ENCODE measurements at places on chromosomes 1 and 21.

- no peak for DNase-seq
These were observed 278.9 kb downstream of the SEC16B start for GRCh38 chr1:177690996-177691395.

DNA sequence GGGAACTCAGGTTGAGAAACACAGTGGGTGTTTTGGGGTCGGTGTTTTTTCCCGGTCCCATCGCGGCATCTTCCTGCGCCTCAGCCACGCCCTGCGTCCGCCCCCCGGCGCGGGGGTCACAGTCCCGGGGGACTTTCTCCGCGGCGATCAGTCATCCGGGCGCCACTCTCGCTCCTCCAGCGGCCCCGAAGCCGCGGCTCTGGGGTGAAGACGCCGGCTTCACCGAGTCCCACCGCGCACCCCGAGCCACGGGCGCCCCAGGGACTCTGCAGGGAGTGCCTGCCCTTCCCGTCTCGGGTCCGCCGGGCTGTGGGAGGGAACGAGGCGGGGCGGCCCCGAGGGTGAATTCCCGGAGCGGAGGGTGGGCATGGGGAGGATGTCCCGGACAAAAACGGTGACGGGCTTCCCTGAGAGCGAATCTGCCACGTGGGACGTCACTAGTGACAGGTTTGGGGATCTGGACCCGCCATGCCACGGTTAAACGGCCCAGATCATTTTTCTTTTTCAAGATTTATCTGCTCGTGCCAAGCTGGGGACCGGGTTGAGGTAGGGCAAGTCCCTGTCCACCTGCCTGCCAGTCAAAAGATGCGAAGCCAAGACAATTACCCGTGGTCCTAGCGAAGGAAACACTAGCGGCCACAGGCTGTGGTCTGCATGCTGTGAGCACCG is 717 bp upstream of the BATF3 start:
- DNase-seq, result no peak

DNA sequence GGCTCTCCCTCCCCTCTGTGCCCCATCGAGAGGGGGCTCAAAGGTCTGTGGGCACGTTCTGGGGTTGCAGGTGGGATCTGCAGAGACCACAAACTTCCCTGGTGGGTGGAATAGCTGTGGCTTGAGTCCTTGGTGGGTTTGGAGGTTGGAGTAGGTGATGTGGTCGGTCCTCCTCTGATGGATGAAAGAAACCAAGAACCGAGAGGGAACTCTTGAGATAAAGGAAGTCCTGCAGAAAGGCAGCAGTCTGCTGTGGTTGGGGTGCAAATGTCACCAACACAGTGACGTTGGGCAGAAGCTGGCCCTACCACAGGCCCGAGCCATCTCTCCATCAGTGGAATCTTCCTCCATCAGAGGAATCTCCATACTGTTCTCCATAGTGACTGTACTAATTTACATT is 171.8 kb downstream of the FCRL5 start:
- DNase-seq, result no peak

DNA sequence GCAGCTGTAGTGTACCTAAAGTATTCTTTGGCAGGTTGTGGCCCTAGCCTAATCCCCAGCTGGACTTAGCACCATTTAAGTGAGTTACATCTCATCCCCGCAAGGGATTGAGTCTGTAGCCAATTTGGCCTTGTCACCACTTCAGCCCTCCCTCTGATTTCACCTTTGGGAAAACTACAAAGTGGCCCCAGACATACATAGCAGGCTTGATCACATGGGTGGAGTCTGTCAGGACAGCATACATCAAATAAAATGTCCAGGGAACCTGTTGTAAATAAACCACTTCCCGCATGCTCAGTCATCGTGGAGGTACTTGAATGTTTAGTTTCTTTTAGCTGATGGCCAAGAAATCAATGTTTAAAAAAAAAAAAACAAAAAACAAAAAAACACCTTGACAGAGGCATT is 142.5 kb downstream of the DHRS3 start:
- no peak for DNase-seq

DNA sequence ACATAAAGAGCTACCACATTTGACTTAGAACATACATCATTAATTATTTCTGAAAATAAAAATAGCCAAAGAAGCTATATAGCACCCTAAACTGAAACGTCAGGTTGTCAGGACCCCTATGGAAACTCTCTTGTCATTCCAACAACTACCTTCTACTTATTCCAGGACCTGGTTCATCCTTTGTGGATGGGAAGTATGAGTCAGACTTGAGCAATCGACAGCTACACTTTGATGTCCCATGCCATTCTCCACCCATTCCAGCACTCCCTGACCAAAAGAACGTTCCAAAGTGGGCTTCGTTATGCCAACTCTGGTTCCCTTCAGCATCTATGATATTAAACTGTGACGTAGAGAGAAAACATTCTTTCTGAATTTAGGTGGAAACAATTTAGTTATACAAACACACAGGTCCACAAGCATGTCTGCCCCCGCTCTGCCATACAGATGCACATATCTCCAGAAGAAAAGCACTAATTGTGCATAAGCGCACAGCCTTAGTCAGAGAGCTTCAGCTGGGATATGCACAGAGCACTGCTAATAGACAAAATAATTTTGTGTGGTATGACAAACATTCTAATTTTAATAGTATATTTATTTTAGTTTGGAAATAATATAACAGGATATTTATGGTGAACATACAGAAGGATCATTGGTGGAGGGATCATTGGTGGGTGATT is 723.1 kb upstream of the B3GALT2 start:
- DNase-seq, result no peak

DNA sequence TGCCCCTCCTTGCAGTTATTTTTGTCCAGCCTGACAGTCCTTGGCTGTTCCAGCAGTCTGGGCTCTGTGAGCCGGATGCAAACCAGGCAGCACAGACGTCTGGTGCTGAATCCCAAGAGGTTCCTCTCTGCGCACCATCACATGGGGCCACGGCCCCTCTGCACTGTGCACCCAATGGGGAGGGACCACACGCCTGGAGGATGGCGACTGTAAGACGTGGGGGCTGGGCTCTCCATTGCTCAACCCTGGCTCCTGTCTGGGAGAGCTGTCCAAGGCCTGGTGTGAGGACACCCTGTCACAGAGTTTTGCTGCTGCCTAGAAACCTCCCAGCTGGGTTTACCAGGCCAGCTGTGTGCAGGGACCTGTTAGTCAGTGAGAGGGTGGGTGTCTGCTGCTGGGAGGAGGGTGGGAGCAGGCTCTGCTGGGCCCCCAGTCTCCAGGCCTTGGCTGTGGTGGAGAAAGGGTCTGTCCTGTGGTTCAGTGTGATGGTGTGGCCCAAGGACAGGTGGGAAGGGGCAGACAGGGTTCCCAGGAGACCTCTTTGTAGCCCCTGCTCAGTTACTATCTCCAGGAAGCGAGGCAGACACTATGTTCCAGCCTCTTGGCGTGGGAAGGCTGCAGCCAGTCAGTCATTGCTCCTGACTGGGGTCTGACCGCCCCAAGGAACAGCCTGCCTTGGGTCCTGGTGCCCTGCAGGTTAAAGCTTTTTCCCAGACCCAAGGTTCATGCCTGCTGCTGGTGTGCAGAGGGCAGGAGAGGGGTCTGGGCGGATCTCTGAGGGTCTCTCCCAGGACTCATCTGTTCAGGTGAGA is 13.8 kb downstream of the HEYL start:
- DNase-seq, result no peak

- no peak for DNase-seq
These were observed 96.6 kb downstream of the FGGY start for GRCh38 chr1:59393211-59394180.

DNA sequence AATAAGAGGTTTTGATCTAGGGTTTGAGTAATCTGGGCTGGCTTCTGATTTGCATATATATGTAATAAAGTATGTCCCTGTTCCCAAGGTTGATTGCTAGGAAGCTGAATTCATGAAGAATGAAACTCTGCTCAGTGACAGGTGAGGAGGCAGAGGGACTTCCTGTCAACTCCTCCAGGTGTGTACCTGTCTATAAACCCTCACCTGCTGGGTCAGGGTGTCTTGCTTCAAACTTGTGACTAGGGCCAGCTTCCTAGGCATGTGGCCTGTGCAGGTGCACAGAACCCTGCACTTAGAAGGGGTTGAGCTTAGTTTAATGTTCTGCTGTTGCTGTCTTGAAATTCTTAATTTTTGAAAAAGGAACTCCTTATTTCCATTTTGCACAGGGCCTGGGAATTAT is 21.1 kb downstream of the OLFML3 start:
- DNase-seq, result no peak

GRCh38 chr1:183215076-183215720 is 29.1 kb downstream of the LAMC2 start:
- DNase-seq, result no peak

DNA sequence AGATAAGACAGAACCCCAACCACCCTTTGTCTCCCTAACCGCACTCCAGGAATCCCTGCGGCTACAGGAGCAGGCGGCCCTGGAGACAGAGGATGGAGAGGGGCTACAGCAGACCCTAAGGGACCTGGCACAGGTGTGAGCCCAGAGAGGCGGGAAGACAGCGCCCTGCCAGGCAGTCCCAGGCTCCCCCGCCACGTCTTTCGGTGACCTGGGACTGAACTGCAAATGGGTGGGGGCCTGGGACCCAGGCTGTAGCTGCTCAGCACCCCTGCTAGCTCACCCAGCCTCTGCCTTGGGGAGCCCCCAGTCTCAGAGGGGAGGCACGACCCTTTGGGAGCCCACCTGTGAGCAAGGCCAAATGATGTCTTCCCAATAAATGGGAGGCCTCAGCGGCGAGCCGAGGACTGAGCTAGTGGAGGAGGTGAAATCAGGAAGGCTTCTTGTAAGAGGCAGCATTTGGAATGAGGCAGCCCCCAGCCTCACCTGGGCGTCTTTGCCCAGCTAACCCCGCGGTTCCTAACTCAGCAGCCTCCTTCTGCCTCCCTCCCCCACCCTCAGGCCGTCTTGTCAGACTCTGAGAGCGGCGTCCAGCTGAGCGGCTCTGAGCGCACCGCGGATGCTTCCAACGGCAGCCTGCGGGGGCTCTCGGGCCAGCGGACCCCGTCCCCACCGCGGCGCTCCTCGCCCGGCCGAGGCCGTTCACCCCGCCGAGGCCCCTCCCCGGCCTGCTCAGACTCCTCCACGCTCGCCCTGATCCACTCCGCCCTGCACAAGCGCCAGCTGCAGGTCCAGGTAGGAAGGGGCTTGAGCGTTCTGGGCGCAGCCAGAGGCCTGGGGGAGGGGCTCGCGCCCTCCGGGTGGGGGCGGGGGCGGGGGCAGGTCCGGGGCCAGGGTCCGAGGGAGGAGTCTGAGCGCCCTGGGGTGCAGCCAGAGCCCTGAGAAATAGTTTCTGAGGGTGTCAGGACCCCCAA is 16.9 kb downstream of the CROCC start:
- no peak for DNase-seq

DNA sequence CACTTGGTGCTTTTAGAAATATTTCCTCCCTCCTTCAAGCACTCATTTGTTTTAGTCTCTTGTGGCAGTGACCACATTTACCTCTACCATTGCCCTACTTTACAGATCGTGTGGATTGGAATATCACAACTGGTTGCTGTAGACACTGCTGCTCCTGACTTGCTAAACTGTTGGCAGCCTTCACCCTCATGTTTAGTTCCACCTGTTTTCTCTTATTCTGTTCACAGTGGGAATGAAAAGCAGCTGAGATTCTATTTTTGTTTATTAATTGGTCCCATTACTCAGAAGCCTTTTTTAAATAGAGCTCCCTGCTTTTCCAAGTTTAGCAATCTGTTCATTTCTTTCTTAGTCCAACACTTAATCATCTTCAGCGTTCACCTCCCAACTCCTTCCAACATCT is 308.9 kb downstream of the RWDD3 start:
- DNase-seq, result no peak

DNA sequence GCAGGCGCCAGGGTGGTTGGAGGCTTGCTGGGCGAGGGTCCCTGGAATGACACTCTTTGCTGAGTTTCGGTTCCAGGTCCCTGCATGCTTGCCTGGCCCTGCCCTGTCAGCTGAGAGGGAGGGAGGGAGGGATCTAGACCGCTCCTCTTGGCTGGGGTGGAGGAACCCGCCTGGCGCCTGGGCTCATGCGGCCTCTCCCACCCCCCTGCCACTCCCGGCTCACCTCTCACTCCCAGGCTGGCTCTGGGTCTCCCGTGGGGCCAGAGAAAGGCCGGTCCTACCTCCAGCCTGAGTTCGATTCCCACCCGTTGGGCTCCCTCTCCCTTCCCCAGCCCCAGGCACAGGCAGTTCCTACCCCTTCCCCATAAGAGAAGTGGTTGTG is 19.0 kb upstream of the IFNLR1 start:
- DNase-seq, result no peak

- no peak for DNase-seq
These were observed 13.6 kb downstream of the LRRC42 start for GRCh38 chr1:53959664-53960250.

GRCh38 chr1:81585371-81585770 is 215.4 kb upstream of the ADGRL2 start:
- DNase-seq, result no peak

DNA sequence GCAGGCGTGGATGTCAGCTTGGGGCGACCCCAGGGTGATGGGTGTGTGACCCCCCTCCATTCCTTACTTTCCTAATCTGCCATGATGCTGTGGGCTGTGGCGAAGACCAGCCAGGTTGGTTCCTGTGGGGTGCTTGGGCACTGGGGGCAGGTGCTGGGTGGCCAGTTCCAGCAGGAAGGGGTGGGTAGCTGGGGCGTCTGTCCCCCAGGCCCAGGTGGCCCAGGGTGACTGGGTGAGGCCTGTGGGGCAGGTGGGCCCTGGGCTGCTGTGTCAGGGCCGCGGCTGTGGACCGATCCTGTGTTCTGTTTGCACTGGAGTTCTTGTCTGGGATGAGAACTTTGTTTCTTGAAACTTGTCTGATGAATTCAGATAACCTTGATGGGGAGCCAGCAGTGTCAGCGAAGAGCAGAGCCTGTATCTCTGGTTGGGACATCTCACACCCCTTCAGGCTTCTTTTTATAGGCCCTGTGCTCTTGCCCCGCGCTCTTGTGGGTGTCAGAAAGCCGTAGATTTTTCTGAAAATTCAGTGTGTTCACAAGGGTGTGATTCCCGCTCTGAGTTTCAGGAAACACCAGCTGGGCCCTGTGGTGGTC is 3.7 kb downstream of the PRKCZ start:
- DNase-seq, result no peak

DNA sequence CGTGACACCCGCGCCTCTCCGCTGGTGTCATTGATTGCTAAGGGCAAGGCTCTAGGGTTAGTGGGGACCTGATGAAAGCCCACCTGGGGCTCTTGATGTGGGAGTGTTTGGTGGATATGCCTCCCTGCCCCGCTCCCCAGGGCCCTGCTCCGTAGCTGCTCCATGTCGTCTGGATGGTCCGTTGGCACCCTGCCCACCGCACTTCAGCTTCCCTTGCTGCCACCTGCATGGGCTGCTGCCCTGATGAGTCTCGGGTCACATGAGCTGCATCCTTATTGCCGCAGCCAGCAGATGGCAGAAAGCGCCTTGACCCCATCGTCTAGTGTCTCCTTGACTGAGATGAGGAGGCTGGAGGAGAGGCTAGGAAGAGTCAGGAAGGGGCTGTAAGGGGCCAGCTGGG is 439.4 kb downstream of the CAMTA1 start:
- no peak for DNase-seq

Measured in stimulated activated CD4-positive, alpha-beta T cell treated with anti-CD3 and anti-CD28 coated beads, Interleukin-12 subunit alpha, Interleukin-12 subunit beta, amount 100 ng/mL, for 48 hours (primary cell).